Activated effector memory CD4-positive, alpha-beta T cell treated with Interleukin-2 at 50 U/mL for 16 hours (primary cell): ENCODE measurements at places on chromosomes 12 and 14.
A peak's percentile ranks its signal among the peaks of the same experiment; 100 is the strongest.

GRCh38 chr12:80176706-80177105 is 77.4 kb downstream of the OTOGL start:
- DNase-seq, result no peak

GRCh38 chr12:43836475-43836989 is 651 bp downstream of the TMEM117 start:
- no peak for DNase-seq

- DNase-seq, result no peak
Observed at GRCh38 chr12:6494258-6494743, 399 bp downstream of the NCAPD2 start.

DNA sequence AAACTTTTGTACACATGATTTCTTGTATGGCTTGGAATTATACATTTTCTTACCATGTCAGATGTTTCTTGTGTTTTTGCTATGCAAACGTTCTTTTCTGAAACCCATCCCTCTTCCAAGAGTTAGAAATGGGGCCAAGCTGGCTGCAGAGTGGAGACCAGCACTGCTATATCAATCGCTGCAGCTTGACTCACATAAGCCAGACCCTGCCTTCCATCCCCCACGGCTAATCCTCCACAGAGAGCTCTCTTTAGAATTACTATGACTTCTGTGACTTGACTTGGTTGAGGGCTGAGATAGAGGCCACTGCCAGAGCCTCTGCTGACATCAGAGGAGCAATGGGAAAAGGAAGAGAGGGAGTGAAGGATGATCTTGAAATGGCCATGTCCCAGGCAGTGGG is 147.9 kb downstream of the DACT1 start:
- no peak for DNase-seq

GRCh38 chr14:61746881-61747280 is 15.3 kb upstream of the SNAPC1 start:
- no peak for DNase-seq

DNA sequence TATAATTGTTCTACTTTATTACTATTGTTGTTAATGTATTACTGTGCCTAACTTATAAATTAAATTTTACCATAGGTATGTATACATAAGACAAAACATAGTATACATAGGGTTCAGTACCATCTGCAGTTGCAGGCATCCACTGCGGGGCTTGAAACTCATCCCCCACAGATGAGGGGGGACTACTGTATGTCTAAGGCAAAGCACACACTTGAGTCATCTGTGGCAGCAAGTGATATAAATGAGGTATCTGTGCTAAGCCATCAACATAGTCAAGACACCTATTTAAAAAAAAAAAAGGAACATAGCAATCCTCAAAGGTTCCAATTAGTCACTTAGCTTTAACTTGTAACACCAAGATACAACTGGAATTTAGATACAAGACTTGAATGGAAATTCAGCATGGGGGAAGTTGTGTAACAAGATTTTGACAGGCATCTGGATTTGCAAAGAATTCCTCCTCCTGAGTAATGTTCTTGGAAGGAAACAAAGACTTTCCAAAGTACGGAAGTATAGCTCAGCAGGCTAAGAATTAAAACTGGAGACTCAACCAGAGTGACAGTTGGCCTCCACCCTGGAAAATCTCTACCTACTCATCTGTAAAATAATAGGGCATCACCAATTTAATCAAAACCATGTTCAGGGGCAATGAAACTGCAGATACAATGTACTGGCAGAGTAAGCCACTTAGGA is 14.9 kb downstream of the DCAF5 start:
- no peak for DNase-seq

- DNase-seq, result peak; percentile 29
Observed at GRCh38 chr12:674272-674781, 11.1 kb upstream of the NINJ2 start.

DNA sequence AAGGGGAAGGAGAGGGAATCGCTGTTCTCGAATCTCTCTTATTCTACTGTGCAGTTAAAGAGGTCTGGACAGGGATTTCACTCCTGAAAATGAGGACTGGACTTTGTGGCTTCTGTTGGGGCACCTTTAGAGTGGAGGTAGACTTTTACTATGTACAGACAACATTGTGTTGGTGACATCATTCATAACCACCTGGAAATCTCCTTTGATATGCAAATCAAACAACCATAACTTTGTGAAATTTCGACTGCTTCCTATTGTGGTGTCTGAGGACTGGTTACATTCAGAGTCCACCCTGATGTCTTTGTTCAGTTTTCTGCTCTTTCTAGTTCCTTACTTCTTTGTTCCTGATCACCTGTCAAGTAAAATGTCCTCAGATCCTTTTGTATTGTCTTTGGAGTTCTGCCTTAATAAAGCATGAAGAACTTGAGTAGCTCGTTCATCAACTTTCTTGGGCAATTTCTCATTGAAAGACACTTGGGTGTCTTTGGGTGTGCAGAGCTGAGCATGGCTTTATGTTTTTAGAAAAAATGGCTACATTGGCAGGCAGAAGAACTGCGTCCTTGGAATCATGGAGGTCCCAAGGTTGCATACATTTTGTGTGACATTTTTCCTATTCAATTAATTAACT is 29.8 kb downstream of the LRRK2 start:
- no peak for DNase-seq

DNA sequence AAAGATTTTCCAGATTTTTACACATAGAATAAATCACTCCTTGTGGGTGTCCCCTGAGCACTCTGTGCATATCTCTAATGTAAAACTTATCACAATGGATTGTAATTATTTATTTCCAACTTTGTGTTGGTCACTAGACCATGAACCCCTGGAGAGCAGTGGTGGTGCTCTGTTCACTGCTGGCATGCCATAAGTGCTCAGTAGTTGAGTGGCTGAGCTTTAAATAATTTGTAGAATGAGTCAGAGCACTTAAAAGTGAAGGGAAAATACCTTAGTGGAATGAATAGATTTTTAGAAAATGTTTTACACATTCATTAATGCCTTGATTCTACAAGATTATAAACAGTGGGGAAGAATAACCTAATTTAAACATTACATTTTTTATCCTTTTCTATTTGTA is 6.3 kb downstream of the MGAT4C start:
- DNase-seq, result no peak

DNA sequence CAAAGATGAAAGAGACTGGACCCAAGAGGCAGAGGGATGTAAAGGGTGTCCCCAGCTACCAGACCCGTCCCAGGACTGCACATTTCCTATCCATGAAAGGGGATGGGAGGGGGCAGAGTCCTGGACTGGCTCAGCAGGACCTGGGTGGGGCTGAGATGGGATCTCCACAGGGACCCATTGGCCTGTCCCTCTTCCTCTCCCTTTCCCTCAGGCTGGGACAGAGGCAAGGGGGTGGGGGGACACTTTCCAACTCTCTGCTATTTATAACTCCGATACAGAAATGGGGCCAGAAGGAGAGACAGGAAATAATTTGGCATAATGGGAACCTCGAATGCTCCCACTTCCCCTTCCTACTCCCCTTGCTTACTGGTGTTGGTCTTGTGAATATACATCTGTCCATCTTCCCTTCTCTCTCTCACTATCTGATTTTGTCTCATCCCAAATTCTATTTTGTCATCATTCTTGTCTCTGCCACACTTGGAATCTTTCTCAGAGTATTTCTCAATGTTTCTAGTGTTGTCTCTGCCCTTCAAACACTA is 1.1 kb upstream of the ITGA7 start:
- DNase-seq, result no peak

GRCh38 chr14:67679006-67679405 is 4.6 kb upstream of the VTI1B start:
- DNase-seq, result no peak

DNA sequence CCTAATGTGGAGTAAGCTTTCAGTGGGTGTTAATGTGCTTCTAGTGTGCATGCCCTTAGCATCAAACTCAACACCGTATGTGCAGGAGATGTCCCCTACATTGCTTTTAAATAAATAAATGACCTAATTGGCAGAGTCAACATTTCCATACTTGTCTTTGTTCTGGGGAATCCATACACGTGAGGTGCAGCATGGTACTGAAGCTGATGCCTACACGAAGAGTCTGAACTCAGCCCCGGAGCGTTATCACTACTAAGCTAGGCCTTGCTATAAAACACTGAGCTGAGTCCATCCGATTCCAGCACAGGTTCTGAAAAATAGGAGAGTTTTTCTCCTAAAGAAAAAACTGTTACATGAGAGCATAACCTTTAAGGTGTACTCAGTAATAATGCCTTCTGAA is 125.0 kb upstream of the DYRK2 start:
- DNase-seq, result no peak

GRCh38 chr12:42447371-42447786 is 121.4 kb downstream of the PPHLN1 start:
- DNase-seq, result no peak

DNA sequence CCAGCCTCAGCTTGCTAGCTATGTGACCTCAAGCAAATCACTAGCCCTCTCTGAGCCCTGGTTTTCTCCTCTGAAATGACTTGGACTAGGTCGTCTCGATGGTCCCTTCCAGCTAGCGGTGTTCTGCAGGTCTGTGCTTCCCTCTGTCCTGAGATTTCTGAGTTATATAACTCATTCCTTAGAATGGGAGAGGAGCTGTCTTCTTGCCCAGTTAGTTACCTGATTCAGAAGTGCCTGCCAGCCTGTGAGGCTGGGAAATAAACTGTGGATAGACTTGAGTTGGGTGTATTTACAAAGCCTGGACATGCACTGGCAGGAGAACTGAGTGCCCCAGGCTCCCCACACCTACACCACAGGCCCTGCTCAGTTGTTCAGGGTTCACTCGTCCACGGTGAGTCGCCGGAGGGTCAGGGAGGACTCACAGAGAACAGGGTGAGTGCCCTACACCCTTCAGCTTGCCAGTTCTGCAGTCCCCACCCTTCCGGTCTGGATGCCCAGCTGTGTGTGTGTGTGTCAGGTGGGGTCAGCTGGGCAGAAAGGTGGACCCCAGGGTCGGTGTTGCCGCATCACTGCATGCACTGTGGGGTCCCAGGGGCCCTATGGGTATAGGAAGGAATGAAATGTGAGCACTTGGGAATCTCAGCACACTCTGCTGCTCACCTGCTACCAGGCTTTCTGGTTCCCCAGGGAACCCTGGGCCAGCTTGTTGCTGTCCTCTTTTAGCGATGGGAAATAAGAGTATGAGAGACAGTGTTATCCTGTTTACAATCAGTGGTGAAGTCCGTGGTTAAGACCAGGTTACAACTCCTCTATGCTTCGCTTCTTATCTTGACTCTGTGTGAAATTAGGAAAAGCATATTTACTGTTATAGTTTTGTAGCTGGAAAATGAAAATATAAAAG is 348.2 kb downstream of the DPF3 start:
- DNase-seq, result no peak
